ENCODE measurements at places on chromosomes 12 and 14. TPM values are rescaled to one million over a fixed set of nuclear protein-coding genes. Genes with fewer than 3 reads are reported as not detected.

GALNT8 gene
- 0.04 TPM for total RNA-seq

YBX3 gene
- 55.7 TPM for total RNA-seq

DNA sequence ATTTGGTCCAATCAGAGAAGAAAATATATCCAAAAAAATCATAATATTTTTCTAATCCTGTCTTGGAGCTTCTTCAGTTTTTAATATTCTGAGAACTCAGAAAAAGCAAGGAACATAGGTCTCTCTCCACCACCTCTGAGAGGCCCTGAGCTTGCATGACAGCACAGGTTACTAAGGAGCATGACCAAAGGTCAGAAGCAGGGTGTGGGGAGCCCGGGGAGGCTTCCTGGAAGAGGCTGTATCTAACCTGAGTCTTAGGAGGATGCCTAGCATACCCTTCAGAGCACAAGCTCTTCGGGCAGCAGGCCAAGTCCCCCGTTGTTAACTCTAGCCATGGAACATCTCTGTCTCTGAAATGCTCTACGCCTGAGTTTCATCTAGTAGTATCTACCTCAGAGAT lies 15.7 kb upstream of the STON2 start:
- DNase-seq: no peak

- peak; percentile 57 for DNase-seq
These were observed 9.2 kb downstream of the EXOC3L4 start for GRCh38 chr14:103103461-103104388.

MUCL1 gene
- total RNA-seq: not detected

- DNase-seq: no peak
These were observed 23.2 kb upstream of the LYZ start for GRCh38 chr12:69324797-69325466.

LRRC10 gene
- not detected for total RNA-seq

GRCh38 chr12:79778802-79779448 lies 88.2 kb upstream of the PAWR start:
- no peak for DNase-seq

DNA sequence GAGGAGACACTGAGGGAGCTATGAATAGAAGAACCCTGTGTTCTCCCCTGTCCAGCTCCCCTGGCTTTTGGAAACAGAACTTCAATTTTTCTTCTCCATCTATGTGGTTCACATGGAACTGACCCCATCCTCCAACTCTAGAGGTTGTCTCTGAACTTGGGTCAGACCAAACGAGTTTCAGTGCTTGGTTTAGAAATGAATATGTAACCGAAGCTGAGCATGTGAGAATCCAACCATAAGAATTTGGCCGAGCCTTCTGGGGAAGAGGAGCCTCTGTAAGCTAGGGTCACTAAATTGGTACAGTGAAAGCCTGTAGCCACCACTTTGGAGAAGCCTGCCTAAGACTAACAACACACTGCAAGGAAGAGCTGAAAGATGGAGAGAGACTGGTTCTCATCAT lies 464.4 kb downstream of the ZFP36L1 start:
- no peak for DNase-seq

DNA sequence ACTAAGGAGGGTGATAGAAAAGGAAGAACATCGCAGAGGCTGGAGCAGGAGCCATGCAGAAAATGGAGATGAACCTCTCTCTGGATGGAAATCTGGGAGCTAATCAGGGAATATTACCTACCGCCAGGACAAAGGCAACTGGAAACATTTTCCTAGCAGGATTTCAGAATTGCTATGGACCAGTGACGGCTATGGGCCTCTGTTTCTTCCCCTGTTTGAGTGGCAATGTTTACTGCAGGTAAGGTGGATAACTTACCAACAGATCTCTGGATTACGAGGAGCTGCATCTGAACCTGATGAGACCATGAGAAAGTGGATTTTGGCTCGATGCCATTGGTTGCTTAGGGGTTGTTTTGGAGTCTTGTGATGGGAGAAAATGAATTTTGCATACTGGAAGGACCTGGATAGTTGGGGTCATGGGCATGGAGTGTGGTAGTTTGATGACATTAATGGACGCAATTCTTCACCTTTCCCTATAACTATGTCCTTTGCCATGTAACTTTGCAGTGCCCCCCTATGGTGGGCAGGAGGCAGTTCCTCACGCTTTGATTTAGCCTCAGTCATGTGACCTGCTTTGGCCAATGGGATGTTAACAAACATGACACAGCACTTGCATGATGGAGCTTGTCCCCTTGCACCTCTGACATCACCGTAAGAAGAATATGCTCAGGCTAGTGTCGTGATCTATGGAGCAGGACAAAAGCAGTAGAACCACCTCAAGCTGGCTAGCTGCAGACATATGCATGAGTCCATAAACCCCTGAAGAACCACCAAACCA lies 51.1 kb downstream of the CALM1 start:
- DNase-seq: no peak

- peak; percentile 48 for DNase-seq
These were observed 58.7 kb upstream of the NCOR2 start for GRCh38 chr12:124625867-124626675.

SLCO1A2 gene
- total RNA-seq: not detected

DNA sequence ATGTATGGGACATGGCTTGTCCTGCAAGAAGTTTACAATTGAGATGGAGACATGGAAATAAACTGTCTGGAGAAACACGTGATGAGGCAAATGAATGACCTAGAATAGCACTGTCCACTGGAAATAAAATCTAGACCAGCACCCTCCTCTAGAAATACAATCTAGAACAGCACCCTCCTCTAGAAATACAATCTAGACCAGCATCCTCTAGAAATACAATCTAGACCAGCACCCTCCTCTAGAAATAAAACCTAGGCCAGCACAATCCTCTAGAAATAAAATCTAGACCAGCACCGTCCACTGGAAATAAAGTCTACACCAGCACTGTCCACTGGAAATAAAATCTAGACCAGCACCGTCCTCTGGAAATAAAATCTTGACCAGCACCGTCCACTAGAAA lies 69.2 kb upstream of the RFLNA start:
- DNase-seq: no peak

DNA sequence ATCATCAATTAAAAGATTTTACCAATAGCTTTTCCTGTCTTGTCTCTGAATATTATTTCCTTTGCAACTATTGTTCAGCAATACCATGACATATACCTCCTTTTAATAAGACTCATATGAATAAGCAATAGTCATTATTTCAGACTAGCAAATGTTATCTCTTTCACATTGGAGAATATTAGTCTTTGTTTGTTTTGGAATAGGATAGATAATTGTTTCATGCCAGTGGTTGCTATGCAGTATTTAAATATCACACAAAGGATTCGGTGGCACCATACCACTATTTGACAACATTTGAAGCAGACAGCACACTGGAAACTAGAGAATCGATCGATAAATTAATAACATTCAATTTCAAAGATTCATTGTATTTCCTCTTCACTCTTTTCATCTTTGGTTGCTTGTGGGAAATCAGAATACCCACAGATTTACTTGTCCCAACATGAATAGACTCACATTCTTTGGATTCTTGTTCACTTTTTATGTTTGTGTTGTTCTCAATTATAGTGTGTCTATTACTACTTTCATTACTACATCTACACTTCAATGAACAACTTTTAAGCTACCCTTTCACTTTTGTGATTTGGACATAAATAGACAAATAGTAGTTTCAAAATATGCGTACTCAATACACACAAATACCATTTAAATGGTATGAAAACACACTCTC lies 42.7 kb upstream of the TBPL2 start:
- DNase-seq: no peak

DNA sequence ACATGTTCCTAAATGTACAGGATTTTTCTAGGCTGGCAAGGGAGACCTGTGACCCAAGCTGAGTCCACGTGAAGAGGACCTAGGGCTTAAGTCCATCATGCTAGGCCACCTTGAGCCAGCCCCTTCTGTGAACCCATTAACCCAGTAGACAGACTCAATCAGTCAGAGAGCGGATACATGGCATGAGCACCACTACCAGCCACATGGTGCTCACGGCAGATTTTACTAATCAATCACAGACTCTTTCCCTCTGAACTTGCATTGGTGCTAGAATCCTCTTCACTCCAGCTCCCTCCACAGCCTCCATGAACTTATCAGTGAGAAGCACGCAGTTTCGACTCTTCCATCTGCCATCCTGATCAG lies 9.0 kb downstream of the PHETA1 start:
- no peak for DNase-seq

DNA sequence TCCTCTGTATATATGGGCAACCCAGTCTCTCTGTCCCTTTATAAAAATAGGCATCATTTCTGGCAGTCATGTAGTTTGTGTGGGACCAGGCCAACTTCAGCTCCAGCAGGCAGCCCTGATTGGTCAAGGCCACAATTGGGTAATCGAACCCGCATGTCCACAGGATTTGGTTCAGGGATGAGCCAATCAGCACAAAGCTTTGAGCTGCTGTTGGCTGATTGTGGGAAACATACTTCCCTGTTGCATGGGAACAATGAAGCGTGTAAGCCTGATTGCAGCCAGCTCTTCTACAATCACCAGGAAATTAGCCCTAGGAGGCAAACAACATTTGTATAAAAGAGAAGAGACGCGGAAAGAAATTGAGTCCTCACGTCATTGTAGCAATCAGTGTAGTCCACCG lies 328.6 kb downstream of the PCNX1 start:
- DNase-seq: no peak

Data from H4 (cell line).